ENCODE measurements at places on chromosomes 5 and 9. TPM values are rescaled to one million over a fixed set of nuclear protein-coding genes. Genes with fewer than 3 reads are reported as not detected.

- no peak for DNase-seq
Measured at GRCh38 chr5:38724301-38725030, 121.3 kb upstream of the OSMR start.

- DNase-seq, result no peak
Measured at GRCh38 chr5:114308017-114308416, 53.9 kb upstream of the KCNN2 start.

DNA sequence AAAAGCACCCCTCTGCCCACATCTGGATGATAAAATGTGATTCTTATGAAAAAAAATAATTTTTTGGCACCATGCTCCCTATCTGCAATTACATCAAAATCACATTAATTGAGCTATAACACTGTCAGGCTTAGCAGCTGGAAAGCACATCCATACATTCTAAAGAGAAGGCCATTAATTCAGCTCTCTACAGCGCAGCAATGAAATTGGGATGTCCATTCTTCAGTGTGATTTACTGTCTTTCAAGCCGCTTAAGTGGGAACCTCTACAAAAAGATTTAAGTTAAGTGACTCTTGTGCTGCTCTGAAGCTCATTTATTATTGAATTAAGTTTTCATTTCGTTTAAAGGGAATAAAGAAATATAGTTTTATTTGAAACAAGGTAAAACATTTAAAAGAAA lies 171.3 kb downstream of the EBF1 start:
- no peak for DNase-seq

- no peak for DNase-seq
Measured at GRCh38 chr5:154755361-154756008, at the start of gene LARP1. Gene LARP1 (plus strand): TSS chr5:154755377. CDS start chr5:154755758, 381 bp downstream.

DNA sequence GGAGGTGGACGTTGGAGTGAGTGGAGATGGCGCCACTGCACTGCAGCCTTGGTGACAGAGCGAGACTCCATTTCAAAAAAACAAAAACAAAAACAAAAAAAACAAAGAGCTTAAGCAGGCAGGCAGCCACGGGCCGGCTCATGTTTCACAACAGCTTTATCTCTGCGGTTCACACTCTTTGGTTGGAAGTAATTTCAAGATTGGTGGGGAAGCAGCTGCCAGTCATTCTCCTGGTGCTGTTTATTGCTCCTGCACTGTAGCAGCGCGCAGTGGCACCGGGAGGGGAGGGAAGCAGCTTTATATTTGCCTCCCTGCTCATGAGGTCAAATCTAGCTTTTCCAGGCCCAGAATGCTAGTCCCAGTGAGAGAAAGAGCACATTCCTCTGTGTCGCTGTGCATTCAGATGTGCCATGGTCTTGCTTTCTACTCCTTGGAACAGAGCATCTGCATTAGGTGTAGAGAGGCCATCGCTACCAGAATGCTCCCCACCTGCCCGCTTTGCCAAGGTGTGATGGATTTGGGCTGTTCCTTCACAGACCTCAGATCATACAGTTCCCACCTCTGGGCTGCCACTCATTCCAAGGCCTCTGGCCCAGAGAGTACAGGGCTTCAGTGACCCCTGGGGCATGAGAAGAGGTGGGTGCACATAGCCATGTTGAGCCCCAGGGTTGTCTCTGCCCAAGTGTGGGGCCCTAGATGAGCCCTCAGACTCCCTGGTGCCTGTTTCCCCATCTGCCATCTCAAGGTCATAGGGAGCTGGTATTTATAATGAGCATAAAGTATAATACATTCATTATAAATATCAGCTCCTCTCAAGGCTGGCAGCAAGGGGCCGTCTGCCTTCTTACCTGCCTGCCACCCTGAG lies 270.4 kb downstream of the MED10 start:
- no peak for DNase-seq

GRCh38 chr5:134568337-134568700 lies 42.8 kb downstream of the JADE2 start:
- DNase-seq, result no peak

NPR3 gene
- total RNA-seq, result 0.13 TPM

PCDHA6 gene
- 0.27 TPM for total RNA-seq

GOLM1 gene
- 92.6 TPM for total RNA-seq

GPR107 gene
- total RNA-seq, result 33.5 TPM
